H4 (cell line): ENCODE measurements at places on chromosomes 11 and 22. TPM values are rescaled to one million over a fixed set of nuclear protein-coding genes. Genes with fewer than 3 reads are reported as not detected.

DNA sequence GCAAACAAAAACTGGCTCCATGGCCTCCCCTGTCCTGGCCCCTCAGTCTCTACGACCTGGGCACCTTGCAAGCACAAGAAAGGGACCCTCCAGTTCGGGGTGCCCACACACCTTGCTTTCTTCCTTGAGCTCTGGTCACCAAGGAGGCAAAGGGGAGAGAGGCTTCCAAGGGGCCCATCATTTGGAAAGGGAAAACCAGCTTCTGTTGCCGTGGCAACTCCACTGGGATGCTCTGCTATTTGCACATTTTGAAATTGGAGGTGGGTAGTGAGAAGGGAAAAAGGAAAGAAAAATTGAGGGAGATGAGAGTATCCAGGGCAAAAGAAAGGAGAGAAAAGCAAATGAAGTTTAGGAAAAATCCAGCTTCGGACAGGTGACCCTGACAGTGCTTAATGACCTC is 388.4 kb downstream of the SHANK2 start:
- DNase-seq: no peak

GRCh38 chr11:59025097-59025496 is 61.0 kb upstream of the GLYATL1B start:
- DNase-seq: no peak

GRCh38 chr11:129447654-129448239 is 72.1 kb downstream of the BARX2 start:
- no peak for DNase-seq

DNA sequence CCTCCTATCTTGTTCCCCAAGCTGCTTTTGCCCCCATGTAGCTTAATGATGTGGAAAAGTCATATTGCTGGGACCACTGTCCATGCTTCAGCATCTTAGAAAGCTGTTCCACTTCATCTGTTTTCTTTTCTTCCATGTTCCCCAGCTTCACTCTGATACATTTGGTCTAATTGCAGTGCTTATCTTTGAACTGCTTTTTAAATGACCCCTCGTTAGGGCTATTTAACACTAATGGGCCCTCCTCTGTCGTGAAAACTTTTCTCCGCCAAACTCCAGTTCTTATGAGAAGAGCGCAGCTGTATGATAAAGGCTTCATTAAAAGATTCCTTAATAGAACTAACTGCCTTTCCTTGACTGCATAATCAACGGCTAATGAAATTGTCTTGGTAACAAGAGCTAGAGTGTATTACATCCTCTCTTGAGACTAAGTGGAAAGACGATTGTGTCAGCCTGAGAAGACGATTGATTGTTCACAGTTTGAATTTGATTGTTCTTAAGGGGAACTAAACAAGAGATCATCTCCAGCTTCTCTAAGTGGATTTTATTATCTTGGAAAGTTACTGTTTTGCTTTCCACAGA is 165.0 kb upstream of the MTNR1B start:
- DNase-seq: no peak

The MAPK12 gene
- total RNA-seq: 33.3 and 37.8 TPM in 2 replicates

The STARD10 gene
- 23.2 and 25.1 TPM in 2 replicates for total RNA-seq

The OVOL1 gene
- total RNA-seq: not detected in 2 replicates

The RIC3 gene
- total RNA-seq: 0.80 and 1.1 TPM in 2 replicates
